ENCODE measurements at places on chromosomes 6 and 20.
A peak's percentile ranks its signal among the peaks of the same experiment; 100 is the strongest.

- DNase-seq, result no peak
These were observed 118.4 kb upstream of the RUNX2 start for GRCh38 chr6:45209762-45210161.

GRCh38 chr20:16040742-16041141 is 532.5 kb downstream of the KIF16B start:
- no peak for DNase-seq

DNA sequence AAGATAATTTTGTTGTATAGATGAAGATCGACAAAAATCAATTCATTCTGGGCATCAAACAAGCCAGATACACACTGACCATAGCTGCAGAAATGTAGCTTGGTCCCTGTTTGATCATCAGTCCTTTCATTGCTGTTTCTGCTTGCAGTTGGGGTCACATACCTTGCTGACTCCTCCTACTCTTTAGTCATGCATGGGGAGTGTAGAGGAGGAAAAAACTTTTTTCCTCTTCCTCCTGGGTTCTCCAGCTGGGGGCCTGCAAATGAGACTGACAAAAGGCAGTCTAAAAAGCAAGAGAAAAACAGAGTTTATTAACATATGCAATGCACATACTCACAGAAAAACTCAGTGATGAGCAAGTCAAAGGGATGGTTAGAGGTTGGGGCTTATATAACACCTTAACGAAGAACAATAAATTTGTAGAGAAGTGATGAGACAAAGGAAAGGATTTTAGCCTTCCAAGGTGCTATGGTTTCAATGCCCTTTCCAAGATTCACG is 105.8 kb downstream of the QRSL1 start:
- no peak for DNase-seq

- no peak for DNase-seq
These were observed 7.9 kb downstream of the CCDC167 start for GRCh38 chr6:37491830-37492208.

GRCh38 chr6:6357032-6357431 is 36.6 kb upstream of the F13A1 start:
- no peak for DNase-seq

DNA sequence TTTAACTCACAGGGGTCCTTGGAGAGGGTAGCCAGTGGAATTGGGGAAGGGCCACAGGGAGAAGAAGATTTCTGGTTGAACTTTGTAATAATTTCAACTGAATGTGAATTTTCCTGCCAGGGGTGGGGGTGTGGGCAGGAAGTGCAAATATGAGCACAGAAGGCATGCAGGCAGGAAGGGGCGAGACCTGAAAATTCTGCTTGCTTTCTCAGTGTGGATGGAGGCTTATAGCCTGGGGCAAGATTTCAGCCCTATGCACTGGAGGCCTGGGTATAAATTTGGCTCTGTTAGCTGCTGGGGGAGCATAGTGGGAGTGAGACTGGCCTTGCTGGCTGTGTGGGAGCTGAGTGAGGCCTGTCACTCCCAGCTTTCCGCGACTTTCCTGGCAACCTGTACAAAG is 54.4 kb downstream of the PERP start:
- no peak for DNase-seq

DNA sequence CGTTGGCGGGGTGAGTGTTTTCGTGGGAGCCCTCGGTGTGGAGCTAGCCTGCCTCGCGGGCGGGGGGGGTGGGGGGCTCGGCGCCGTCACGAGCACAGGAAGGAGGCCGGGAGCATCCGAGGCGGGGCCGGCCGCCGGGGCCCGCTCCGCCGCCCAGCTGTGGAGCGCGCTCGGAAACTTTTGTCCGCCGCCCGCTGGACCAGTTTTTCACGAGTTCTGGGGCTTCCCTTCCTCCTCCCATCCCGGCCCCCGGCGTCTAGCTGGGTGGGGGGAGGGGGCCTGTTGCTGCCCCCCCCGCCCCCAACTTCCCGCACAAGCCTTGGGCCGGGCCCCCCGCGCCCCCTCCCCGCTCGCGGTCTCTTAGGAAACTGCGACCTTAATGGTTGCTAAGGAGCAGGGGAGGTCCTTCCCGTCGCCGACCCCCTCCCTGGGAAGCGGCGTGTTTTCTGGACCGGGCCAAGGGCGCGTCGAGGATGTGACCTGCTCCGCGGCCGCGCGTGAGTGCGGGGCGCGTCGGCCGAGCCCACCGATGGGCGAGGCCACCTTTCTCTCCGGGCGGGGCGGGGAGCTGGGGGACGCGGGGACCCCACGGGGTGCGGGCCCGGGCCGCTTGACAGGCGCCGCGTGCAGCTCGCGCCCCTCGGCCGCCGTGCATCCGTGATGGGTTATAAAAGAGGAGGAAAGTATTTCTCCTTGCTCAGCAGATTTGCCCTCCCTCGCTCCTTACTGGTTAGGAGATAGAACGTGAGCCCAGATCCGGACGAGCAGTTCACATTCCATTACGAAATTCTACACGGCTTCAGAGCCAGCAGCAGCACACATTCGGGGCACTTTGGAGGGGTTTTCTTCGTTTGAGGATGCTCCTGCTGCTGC is 1.4 kb downstream of the RREB1 start:
- DNase-seq, result peak; percentile 48

- no peak for DNase-seq
These were observed 37.1 kb downstream of the SUN5 start for GRCh38 chr20:32966881-32967781.

- DNase-seq, result no peak
These were observed 6.1 kb downstream of the MDFI start for GRCh38 chr6:41644297-41644879.

DNA sequence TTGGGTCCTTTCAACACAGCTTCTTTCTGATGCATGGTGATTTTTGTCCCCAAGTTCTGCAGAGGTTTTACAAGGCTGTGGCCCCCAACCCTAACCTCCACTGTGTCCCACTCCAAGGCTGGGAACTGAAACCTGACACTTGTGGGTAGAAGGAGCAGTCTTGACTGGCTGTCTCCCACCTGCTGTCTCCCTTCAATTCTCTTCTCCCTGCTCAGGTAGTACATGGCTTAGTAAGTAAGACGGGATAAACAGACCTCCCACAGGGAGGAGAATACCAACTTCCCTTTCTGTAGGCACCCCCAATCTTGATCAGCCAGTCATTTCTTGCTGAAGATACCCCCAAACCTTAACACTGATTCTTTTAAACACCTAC is 25.0 kb downstream of the TGM6 start:
- DNase-seq, result no peak

- DNase-seq, result no peak
These were observed 86.0 kb upstream of the TPD52L1 start for GRCh38 chr6:125067552-125067951.

GRCh38 chr6:4533576-4533975 is 242.6 kb upstream of the CDYL start:
- DNase-seq, result no peak

DNA sequence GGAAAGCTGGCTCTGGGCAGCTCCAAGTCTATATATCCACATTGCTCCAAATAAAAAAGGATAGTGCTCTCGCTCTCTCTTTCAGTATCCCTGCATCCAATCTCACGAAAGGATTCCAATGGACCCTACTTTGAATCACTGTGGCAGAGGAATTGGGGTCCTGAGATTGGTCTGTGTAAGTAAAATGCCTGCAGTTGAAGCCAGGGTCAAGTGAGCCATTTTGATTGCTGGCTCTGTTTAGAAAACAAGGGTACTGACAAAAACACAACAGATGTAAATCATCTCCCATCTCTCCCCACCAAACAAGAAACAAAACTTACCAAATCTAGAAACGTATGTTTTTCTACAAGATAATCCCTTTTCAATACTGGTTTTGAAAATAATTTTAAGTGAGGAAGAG is 45.6 kb downstream of the RSPO3 start:
- DNase-seq, result no peak

DNA sequence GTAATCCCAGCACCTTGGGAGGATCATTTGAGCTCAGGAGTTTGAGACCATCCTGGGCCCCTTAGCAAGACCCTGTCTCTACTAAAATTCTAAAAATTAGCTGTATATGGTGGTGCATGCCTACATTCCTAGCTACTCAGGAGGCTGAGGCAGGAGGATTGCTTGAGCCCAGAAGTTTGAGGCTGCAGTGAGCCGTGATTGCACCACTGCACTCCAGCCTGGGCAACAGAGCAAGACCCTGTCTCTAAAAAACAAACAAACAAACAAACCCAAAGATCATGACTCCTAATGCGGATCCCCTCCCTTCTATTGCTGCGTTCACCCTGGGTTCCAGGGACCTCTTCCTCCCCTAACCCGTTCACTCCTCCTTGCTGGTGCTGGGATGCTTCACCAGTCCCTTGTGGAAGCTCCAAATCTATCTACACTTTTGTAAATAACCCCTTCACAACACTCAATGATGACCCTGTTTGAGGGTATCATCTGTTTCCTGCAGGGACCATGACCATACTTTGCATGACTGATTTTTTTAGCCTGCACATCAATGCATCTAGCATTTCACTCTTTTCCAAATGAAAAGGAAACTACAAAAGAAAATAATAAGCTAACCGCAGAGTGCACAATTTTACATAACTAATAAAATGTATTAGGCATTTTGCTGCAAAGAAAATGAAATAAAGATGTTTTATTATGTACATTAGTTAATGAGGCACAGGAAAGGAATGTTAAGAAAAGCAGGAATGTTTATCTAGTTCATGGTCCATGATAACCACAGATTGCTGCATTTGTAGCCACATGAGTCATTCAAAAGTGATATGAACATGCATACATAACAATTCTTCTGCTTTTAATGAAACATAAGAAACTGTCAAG is 30.5 kb upstream of the IPCEF1 start:
- no peak for DNase-seq

GRCh38 chr6:63023726-63024125 is 187.5 kb upstream of the FKBP1C start:
- no peak for DNase-seq

- DNase-seq, result no peak
These were observed 88.4 kb downstream of the MAFB start for GRCh38 chr20:40600441-40601219.

- peak; percentile 23 for DNase-seq
These were observed 970 bp downstream of the BLTP3A start for GRCh38 chr6:34792605-34793500.

GRCh38 chr20:13821876-13822275 is 37.0 kb downstream of the NDUFAF5 start:
- no peak for DNase-seq

DNA sequence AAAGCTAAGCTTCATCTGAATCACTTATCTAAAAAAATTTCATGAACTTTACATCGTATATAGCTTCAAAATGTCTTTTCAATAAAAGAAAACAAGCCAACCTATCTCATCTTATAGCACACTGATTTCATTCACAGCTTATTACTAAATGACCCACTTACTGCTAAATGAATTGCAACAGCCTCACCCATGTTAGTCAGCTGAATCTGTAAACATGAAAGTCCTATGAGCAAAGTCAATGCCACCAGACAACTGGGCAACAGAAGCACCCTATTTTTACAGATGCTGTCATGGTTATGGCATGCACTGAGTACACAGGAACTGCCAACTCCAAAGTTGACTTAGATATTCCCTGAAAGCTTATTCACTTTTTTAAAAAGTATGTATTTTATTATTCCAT is 41.2 kb upstream of the DST start:
- peak; percentile 79 for DNase-seq

GRCh38 chr6:52617087-52617486 is 40.2 kb upstream of the TRAM2 start:
- DNase-seq, result no peak

DNA sequence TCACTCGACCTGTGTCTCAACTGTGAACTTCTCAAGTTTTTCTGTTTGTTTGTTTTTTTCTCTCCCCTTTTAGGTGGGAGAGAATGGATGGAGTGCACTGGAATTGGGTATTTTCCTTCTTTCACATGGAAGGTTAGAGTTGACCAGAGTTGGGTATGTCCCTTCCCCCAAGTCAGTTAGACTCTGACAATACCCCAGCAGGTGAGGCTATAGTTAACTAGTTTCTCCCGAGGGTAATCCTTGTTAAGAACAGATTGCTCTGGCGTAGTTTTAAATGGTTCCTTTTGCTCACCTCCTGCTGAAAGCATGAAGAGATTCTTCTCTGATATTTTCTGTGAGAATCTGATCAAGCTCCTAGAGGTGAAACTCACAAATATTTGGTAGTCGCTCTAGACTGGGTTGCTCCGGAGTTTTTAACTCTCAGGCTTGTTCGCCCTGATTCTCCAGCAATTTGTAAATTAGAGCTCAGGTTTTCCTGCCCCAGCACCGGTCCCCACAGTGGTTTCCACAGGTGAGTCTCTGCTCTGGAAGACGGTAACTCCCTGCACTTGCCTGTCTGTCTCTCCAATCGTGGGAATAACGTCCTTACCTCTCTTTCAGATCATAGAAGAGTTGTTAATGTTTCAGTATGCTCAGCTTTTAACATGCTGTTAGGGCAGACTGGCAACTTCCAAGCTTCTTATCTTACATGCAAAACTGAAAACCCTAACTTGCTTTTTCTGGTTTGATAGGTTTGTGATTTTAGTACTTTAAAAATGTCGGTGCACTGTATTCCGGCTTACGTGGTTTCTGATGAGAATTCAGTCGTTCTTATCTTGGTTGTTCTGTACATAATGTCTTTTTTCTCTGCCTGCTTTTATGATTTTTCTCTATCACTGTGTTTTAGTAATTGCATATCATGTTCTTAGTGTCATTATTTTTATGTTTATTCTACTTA is 111.2 kb upstream of the HIVEP1 start:
- no peak for DNase-seq

DNA sequence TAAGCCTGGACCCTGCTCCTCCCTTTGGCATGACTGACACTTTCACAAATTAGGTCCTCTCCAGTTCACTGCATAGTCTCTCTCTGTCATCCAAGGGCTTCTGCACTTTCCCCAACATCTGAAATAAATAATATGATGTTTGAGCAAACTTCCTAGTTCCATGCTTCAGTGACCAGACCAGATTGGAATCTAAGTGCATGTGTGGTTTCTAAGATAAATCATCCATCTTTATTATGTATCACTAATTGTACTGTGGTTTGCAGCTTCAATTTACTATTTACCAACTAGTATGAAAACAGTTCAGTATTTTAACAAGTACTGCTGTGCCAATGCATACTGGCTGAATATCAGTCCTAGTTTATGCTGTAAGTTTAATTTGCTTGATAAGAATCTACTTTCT is 18.7 kb downstream of the SESN1 start:
- DNase-seq, result no peak

- DNase-seq, result no peak
These were observed 67.5 kb downstream of the FARS2 start for GRCh38 chr6:5328800-5329199.

DNA sequence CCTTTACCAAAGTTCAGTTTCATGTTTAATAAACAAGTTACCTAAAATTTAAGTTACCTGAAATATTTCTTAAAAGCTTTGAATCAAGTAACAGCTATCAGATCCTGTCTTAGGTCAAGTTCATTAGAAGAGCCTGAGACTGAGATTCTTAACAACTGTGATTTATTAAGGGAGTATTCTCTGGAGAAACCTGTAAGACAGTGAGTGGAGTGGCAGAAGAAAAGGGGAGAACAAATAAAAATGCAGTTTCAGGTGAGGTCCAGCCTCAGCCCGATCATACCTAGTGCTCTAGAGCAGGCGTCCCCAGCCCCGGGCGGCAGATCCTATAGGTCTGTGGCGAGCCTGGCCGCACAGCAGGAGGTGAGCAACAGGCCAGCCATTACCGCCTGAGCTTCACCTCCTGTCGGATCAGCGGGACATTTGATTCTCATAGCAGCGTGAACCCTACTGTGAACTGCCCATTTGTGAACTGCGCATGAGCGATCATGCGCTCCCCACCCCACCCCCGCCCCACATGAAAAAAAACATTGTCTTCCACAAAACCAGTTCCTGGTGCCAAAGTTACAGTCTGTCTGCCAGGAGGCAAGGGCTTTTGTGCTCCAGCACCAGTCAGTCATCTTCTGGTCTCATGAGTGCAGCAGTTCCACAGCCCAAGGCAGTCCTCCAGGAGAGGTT is 59.2 kb upstream of the ADGRB3 start:
- peak; percentile 2 for DNase-seq
